ENCODE measurements at places on chromosomes 2 and 18.

DNA sequence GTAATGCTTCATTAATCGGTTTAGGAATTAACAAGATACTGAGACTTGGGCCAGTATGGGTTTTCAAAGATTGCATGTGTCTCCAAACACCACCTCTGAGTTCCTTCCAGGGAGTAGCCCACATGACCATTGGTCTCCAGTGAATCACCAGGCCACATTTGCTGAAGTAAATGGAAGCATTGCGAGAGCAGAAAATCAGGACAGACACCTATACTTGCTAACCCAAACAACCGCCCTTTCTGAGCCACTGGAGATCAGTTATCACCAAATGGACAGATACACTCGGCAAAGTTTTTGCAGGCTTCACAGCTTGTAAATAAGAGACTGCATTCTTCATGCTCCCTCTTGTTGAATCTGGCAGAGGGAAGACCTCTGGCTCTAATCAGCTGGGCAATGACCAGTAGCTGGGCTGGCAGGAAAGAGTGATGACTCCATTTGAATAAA, 40.9 kb downstream of the GATA6 start:
- no peak for DNase-seq

GRCh38 chr2:54880428-54880827, 157.0 kb downstream of the EML6 start:
- DNase-seq: no peak

- no peak for DNase-seq
Observed at GRCh38 chr2:20653695-20654534, 3.0 kb upstream of the HS1BP3 start.

DNA sequence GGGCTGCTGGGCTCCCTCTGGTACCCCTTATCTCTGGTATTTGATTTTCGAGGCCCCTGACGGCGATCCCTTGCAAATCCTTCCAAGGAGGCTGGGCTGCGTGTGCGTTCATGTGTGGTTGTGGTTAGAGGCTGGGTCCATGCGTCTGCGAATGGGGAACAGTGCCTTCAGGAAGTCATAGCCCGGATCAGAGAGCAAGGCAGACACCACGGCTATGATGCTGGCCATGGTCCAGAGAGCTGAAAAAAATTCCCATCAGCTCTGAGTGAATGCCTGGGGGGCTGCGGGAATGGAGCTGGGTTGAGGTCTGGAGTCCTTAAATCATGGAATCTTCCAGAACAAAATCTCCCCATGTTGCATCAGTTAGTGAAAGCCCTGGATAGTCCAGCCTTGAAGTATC, 145.5 kb downstream of the ACKR3 start:
- no peak for DNase-seq

DNA sequence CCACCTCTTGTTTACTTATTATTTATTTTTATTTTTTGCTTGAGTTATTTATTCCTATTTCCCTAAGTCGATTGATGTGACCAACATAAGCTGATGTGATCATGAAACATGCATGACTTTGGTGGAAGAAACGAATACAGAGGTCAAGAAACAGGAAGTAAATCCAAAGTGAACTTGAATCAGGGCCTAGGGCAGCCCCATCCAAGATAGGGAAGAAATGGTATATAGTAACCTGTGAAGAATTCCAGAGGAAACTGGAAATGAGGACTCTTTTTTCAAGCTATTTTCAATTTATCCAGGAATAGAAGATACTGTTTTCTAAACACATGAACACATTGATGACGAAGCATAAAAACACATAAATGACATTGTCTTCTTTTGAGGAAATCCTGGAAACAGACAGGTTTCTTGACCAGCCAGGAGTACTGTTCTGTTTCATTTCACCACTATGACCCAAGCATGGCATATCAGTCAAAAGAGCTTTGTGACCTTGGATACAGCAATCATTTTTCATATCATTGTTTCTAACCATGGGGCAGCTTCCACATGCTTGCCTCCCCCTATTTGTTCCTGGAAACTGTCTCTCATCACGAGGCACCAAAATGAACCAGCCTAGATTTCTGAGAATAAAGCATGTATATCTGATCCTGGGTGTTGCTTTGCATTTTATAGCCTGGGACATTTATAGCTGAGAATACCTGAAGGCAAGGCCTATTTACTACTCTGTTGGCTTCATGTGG, 9.1 kb upstream of the LCLAT1 start:
- DNase-seq: no peak

GRCh38 chr2:86274265-86274917, 63.0 kb downstream of the REEP1 start:
- DNase-seq: no peak

DNA sequence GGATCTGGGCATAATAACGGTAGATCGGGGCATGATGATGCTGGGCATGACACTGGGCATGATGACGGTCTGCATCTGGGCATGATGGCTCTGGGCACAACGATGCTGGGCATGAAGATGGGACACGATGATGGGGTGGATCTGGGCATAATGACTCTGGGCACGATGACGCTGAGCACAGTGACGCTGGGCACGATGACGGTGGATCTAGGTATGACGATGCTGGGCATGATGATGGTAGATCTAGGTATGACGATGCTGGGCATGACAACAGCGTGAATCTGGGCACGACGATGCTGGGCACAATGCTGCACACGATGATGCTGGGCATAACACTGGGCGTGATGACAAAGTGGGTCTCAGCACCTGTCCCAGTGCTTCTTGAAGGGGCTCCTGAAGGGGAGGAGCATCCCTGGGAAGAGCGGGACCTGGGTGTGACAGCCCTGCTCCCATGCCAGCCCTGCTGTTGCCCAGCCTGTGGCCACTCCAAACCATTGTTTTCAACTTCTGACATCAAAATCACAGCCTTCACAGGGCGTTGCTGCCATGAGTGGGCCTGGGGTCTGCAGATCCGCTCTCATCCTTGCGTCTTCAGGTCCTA, 30.4 kb upstream of the ALLC start:
- DNase-seq: no peak

- DNase-seq: no peak
Observed at GRCh38 chr2:127405255-127405610, 13.0 kb upstream of the PROC start.

Data from stimulated activated CD4-positive, alpha-beta T cell treated with anti-CD3 and anti-CD28 coated beads, Interleukin-1b, Interleukin-23, amount 100 ng/mL, for 1 hour (primary cell).